Right atrium auricular region (tissue), 2 donors: ENCODE measurements at places on chromosomes 5 and 9. TPM values are rescaled to one million over a fixed set of nuclear protein-coding genes. Genes with fewer than 3 reads are reported as not detected.

- no peak for DNase-seq
These were observed 263.2 kb downstream of the GAS1 start for GRCh38 chr9:86684148-86684547.

- no peak for DNase-seq
These were observed 328.1 kb downstream of the HINT1 start for GRCh38 chr5:130836729-130837649.

GRCh38 chr5:40983781-40984180 is 74.5 kb downstream of the C7 start:
- DNase-seq, result no peak

- DNase-seq, result no peak
These were observed at the start of gene CDH12 for GRCh38 chr5:22852807-22853660. Gene CDH12 (minus strand): TSS chr5:22853344.

The BSPRY gene
- total RNA-seq, result 0.48 TPM

- peak; percentile 60 for DNase-seq
These were observed 59.2 kb downstream of the DAPK1 start for GRCh38 chr9:87556821-87557220.

The HTR1A gene
- not detected for total RNA-seq

The DMRT2 gene
- total RNA-seq, result not detected

The OR13C4 gene
- total RNA-seq, result not detected

DNA sequence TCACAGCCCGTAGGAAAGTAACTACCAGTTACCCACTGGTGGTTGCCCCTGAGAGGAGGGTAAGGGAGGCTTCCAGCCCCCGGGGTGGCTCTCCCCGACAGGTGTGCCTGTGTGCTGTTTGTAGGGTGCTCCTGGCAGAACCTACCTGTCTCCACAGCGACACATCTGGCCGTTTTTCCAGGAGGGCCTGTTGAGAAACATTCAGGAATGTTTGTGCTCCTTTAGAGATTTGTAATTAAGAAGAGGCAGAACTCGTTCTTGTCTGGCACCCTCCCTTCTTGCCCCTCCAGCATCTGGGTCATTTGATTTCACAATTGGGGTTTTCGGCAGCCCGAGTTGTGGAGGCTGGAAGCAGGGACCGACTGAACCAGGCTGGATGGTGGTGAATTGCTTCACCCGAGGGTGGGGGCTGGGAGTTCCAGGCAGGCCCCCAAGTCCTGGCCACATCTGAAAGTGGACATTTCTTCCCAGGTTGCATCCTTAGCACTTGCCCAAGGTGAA is 74.2 kb downstream of the WWC1 start:
- DNase-seq, result no peak

- no peak for DNase-seq
These were observed 158.7 kb upstream of the KLF4 start for GRCh38 chr9:107648153-107648715.

The KCNV2 gene
- total RNA-seq, result not detected

The LHFPL2 gene
- 9.9 TPM for total RNA-seq

The GPR150 gene
- total RNA-seq, result not detected

- no peak for DNase-seq
These were observed 12.2 kb downstream of the TNIP1 start for GRCh38 chr5:151068433-151069197.

DNA sequence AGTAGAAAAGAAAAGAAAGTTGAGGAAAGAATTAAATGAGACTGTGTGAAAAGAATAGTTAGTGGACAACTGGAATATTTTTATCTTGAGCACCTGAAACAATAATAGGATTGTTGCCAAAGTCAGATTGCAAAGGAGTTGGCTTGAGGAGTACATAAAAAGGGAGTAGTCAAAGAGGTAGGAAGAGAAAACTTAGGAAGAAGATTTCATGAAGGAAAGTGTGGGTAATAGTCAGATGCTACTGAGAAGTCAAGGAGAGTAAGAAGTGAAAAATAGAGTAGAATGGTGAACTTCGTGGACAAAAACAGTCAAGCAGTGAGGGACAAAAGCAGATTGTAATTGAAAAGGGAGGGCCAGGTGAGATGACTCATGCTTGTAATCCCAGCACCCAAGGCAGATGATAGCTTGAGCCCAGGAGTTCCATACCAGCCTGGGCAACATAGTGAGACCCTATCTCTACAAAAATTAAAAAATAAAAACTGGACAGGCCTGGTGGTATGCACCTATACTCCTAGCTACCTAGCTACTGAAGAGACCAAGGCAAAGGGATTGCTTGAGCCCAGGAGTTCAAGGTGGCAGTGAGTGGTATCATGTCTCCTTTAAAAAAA is 178.9 kb downstream of the NIPBL start:
- DNase-seq, result no peak

The PRSS3 gene
- total RNA-seq, result 3.5 TPM

- DNase-seq, result no peak
These were observed 607.5 kb upstream of the SEMA6A start for GRCh38 chr5:117182104-117182503.

The COL23A1 gene
- total RNA-seq, result 6.8 TPM

The SLC45A2 gene
- total RNA-seq, result not detected

The ZNF366 gene
- 4.4 TPM for total RNA-seq

- DNase-seq, result no peak
These were observed 118.1 kb downstream of the NUDT12 start for GRCh38 chr5:103444333-103445038.

GRCh38 chr5:56825222-56825824 is 10.0 kb downstream of the MAP3K1 start:
- DNase-seq, result no peak

DNA sequence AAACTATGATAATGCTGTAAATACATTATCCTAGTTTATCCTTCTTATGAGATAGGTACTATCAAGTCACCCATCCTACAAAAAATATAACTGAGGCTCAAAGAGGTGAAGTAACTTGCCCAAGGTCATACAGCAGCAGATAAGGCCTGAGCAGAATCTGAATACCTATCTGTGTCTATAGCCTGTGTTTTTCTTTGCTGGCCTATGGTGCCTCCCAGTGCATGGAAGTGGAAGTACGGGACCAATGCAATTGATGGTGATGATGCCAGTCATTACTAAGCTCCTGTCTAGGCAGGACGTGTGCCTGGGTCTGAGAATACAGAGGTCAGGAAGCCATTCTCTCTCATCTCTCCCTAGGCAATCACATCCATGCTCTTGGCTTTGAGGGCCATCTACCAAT is 67.8 kb downstream of the FAT2 start:
- DNase-seq, result no peak

DNA sequence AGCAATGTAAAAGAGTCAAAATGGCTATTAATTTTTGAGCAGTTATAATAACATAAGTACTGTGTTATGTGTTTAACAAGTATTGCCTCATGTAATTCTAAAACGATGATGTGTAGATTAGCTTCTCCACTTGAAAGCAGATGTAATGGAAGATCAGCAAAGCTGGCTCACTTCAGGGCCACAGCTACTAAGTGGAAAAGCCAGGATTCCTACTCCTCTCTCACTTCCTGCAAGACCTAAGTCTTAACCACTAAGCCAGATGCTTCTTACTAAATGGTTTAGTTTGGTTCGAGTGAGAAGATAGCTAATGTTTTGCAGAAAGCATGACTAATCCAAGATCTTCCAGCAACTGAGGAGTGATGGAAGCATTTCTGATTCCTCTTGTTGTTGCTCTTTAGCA is 15.7 kb upstream of the TNC start:
- no peak for DNase-seq

- no peak for DNase-seq
These were observed 56.9 kb upstream of the STXBP1 start for GRCh38 chr9:127554966-127555839.

The GFM2 gene
- 36.4 TPM for total RNA-seq

GRCh38 chr9:108069991-108070390 is 580.4 kb upstream of the KLF4 start:
- DNase-seq, result no peak

DNA sequence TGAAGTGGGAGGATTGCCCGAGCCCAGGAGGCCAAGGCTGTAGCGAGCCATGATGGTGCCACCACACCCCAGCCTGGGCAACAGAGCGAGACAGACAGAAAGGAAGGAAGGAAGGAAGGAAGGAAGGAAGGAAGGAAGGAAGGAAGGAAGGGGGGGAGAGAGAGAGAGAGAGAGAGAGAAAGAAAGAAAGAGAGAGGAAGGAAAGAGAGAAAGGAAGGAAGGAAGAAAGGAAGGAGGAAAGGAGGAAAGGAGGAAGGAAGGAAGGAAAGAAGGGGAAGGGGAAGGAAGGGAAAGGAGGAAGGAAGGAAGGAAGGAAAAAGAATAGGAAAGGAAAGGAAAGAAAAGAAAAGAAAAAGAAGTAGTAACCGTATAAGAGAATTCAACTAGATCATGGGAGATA is 20.8 kb upstream of the LHFPL2 start:
- no peak for DNase-seq

DNA sequence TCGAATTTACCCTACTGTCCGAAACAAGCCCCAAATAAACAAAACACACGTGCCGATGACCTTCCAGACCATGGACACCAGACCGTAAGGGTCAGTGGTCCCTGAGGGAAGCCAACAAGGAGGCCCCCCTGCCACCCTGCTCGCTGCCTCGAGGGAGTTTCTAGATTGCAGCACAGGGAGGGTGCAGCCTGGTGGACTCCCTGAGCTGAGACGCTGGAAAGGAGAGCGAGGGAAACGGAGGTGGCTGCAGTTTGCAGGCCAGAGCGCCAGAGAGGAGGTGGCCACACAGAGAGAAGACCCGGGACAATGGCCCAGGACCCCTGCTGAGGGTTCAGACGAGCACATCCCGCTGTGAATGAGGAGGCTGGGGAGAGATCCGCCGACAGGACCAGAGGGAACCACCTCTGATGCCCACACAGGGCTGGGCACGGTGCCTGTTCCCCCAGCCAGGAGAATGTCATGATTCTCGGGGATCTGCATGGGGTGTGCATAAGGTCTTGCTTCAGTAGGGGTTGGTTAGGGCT is 48.9 kb downstream of the SLC6A3 start:
- DNase-seq, result no peak

- DNase-seq, result no peak
These were observed 39.2 kb downstream of the PRUNE2 start for GRCh38 chr9:76866689-76867088.

DNA sequence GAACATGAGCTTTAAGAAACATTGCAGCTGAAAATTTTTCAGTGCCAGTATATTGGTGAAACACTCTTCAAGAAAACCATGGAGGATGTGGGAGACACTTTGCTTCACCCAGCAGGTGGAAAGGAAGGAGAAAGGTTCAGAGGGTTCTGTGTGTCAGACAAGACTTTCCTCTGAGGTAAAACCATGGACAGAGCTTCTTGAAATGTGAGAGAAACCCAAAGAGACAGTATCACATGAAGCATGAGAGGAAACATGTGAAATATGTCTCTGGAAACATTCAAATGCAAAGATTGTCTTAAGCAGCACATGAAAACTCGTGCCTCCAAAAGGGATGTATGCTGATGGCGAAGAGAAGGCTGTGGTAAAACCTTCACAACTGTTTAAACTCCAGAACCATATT is 368.9 kb upstream of the ST8SIA4 start:
- no peak for DNase-seq

The MUSK gene
- total RNA-seq, result 6.1 TPM

- no peak for DNase-seq
These were observed 7.7 kb downstream of the AHRR start for GRCh38 chr5:329121-329735.

The S100Z gene
- total RNA-seq, result not detected

- no peak for DNase-seq
These were observed 25.0 kb downstream of the SLC25A25 start for GRCh38 chr9:128093011-128093410.

GRCh38 chr9:21750021-21750735 is 52.3 kb upstream of the MTAP start:
- no peak for DNase-seq

DNA sequence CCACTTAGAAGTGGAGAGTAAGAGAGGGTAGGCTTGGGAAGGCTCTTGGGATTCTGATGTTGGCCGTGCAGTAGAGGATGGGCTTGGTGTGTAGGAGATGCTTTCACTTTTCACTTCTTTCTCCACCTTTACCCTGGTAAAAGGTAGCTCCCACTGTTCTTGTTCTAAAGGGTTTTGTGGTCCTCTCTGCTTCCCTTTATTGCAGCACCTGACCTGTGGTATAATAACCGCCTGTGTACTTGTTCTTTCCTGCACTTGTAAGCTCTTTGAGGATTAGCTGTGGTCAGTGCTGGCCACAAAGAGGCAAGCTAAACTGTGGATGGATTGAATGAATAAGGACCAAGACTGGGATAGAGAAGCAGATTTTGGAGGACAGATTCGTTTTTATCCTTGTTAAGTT is 25.2 kb downstream of the KDM4C start:
- no peak for DNase-seq

DNA sequence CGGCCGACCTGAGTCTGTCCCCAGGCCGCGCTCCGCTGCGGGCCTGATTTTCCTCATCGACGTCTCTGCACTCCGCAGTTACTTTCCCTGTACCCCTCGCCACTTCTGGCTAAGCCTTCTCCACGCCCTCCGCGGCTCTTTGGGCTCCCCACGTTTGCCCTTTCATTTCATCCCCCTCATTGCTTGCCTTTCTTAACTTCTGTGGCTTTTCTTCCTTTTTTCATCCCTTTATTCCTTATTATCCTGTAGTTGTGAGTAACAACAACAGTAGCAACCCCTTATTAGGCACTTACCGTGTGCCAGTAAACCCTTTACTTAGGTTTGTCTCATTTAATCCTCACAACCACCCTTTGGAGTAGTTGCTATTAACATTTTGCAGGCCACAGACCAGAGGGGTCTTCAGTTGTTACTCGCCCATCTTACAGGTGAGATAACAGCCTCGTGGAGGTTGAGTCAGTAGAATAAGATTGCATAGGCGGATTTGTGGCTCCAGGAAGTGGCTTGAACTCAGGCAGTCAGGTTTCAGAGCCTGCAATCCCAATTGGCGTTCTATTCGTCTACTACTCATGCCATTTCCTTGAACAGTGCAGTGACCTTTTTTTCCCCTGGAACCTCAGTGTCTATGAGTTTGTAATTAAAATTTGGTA is 724 bp downstream of the TCERG1 start:
- no peak for DNase-seq

DNA sequence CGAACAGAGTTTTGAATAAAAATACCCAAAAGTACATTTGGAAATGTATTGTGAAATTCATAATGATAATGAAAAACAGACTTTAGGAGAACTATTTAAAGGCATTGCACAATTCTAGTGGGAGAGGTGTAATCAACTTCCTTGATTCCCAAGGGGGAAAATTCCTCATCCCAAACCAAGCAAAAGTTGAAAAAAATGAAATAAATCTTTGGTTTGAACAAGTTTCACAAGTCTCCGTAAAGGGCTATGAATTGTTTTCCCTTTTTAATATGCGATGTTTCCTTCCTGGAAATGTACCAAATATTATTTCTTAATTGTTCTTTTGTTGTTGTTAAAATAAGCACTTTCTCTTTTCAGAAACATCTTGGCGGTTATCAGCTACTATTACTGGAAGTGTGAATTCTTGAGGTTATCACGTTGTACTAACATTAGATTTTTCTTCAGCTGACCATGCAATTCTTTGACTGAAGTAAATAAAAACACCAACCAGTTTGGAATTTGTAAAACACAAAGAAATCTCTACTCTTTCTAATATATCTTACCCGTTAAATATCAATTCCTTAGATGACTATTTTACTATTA is 59.3 kb downstream of the SVEP1 start:
- no peak for DNase-seq

DNA sequence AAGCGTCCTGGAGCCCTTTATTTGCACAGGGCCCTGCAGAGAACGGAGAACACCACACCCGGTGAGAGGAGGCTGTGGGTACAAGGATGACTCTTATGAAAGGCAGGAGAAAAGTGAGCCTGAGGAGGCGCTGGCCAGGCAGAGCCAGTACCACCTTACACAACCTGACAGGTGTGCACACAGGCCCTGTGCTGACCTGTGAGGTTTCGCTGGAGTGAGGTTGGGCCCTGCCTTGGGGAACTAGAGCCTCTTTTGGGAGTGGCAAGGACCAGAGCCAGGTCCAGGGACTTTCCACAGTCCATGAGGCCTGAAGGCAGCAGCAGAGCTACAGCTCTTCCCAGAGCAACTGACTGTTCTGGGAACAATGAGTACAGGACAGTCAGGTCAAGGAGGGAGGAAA is 3.1 kb downstream of the SRD5A1 start:
- DNase-seq, result no peak
